ENCODE measurements at places on chromosomes 13 and 19.

DNA sequence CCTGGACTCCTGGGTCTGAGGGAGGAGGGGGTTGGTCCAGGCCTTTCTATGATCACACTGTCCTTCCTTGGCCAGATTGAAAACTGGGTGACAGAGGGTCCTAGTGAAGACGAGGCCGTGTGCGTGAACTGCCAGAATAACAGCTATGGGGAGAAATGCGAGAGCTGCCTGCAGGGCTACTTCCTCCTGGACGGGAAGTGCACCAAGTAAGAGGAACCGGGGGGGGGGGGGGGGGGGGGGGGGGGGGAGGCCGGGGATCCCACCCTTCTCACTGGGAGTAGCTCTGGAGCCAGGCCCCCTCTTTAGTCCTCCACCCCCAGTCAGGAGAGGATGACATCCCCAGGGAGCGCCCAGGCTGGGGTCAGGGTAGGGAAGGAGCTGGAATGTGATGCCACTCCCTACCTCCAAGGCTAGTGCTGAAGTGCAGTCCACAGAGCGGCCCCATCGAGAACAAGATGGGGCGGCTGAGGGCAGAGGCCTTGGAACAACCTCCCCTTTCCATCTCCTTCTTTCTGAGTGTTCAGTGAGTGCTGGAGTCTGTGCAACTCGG is 19.4 kb downstream of the CNFN start:
- no peak for DNase-seq

DNA sequence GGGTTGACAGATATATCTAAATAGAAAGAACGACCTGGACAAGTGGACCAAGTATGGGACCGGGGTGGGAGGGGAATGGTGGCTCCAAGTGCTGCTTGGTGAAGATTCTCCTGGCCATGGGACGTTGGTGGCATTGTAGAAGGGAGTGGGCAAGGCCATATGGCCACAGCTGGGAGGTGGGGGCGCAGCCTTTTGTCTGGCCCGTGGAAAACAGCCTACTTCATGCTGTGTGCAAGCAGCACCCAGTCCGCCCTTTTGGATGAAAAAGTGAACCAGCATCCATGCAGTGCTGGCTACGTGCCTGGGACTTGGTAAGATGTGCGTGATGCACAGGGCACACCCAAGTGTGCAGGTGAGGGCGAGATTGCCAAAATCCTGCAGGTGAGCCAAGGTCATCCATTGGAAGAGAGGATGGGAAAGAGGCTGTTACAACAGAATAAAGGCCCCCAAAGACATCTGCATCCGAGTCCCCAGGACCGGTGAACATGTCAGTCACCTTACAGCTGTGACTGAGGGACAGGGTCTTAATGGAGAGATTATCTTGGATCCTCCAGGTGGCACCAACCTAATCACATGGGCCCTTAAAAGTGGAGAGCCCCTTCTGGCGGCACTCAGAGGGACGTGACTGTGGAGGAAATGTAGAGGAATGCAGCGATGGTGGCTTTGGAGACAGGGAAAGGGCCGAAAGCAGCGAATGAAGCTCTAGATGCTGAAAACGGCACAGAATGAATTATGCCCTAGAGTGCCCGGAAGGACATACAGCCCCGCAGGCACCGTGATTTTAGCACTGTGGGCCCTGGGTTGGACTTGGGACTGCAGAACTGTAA is 40.8 kb downstream of the TEX29 start:
- no peak for DNase-seq

DNA sequence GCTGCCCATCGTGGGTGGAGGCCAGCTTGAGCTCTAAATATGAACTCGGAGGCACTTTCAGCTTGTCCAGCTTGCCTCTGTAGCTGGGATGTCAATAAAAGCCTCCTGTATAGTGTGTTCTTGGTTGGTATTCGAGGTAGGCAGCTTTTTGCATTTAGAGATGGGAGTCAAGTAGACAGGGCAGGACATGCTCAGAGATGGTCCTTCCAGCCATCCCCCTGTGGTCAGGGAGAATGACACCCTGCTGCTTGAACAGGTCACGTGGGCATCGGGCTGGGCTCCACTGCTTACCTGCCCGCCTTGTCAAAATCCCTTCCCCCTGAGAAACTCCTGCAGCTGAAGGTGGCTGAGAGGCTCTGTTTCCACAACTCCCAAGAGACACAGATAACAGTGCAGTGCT is 302.5 kb downstream of the ZNF536 start:
- no peak for DNase-seq

DNA sequence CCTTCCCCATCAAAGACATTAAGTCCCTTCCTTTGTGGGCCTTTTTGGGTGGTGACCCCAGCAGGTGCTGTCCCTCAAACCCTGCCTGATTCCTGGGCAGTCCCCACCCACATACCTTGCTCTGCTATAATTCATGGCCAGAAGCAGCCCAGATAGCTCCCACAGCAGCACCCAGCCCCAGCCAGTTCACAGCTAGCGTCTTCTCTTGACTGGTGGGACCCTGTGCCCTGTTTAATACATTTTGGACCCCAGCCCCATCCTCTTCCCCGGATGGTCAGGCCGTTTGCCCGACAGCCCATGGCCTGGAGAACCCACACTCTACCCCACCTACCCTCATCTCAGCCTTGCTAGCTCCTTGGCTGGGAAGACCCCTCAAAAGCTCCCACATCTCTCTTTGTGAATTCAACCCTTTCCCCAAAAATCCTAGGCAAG is 2.1 kb downstream of the CCDC106 start:
- no peak for DNase-seq

GRCh38 chr19:12628040-12629022 is 17.6 kb downstream of the ZNF791 start:
- no peak for DNase-seq

DNA sequence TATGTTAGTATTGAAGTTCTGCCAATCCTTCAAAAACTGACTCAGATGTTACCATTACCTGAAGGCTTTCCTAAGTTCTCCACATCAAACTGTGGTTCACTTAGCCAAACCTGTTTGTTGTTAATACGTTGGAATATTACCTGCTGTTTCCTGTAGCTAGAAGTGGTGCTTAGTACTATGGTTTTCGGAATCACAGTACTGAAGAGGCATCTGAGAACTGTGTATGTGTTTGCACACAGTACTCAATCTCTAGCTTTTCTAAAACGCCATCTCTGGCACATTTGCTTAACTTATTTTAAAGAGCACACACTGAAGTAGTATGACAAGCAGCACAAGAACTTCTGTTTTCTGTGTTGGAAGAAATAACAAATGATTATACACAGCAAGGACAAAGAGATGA is 248.2 kb downstream of the SHISA2 start:
- no peak for DNase-seq

- DNase-seq = no peak
Observed at GRCh38 chr19:47370045-47370611, 21.0 kb downstream of the DHX34 start.

GRCh38 chr19:41872775-41873647 is 4.1 kb upstream of the CD79A start:
- DNase-seq = no peak
